ENCODE measurements at places on chromosomes 12 and 14.

GRCh38 chr12:24909667-24910066 is 39.2 kb downstream of the BCAT1 start:
- DNase-seq = no peak

- no peak for DNase-seq
These were observed 296.7 kb downstream of the DIO2 start for GRCh38 chr14:79914595-79914994.

GRCh38 chr14:54782751-54783659 is 119.6 kb downstream of the GCH1 start:
- DNase-seq = no peak

DNA sequence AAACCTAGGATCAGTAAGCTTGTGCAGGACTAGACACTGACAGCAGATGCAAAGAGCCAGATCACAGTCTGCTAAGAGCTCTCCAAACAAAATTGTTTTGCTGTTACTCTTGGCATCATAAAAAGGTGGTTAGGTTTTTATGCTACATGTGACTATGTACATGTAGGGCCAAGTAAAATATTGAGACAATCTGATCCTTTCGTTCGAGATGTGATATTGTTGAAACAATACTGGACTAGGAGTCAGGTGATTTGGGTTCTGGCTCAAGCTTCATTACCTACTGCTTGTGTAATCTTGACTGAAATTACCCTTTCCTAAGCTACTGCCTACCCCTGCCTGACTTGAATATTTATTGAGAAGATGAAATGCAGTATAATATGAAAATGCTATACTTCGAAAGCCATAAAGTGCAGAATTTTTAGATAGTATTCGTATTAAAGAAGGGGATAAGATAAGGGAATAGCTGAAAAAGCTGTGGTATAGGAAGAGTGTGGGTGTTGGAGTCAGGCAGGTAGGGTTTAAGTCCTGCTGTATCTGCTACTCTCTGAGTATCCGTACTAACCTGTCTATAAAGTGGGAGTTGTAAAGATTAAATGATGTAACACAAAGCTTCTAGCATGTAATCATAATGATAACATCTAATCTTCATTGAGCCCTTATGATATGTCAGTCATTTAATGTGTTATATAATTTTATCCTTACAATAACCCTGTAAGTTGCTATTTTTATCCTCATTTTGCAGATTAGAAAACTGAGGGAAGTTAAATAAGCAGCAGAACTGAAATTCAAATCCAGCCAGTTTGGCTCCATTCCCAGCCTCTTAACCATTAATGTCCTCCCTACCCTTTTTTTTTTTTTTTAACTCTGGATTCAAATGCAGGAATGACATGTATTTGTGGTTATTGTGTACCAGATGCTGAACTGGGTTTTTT is 38.6 kb upstream of the ATF1 start:
- no peak for DNase-seq

DNA sequence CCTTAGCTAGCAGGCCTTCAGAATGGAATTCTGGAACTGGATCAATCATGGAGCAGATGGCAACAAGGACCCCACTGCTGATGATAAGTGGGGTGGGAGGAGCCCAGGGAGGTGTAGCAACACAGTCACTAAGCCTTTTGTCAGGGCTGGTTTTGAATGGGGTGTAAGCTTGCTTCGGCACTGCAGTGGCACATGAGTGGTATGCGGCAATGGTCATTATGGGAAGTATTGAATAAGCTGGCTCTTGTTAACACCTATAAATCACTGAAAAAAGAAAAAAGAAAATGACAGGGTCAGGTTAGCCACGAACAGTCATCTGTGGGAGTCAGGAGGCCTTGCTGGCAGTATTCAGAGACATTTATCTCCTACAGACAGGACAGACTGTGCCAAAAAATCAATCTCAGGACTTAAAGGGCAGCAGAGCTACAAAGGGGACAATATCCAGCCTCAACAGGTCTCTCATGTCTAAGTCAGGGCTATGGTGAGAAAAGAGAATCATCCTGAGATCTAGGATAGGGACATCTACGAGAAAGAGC is 19.1 kb downstream of the CDKL1 start:
- DNase-seq = no peak

GRCh38 chr12:124453419-124454351 is 113.7 kb downstream of the NCOR2 start:
- peak; percentile 65 for DNase-seq

Measured in muscle of arm (tissue), 14 donors.